PC-9 (cell line): ENCODE measurements at places on chromosomes 7 and 10. TPM values are rescaled to one million over a fixed set of nuclear protein-coding genes. Genes with fewer than 3 reads are reported as not detected.

PTPN20 gene
- 15.6 and 19.1 TPM in 2 replicates for total RNA-seq

DNA sequence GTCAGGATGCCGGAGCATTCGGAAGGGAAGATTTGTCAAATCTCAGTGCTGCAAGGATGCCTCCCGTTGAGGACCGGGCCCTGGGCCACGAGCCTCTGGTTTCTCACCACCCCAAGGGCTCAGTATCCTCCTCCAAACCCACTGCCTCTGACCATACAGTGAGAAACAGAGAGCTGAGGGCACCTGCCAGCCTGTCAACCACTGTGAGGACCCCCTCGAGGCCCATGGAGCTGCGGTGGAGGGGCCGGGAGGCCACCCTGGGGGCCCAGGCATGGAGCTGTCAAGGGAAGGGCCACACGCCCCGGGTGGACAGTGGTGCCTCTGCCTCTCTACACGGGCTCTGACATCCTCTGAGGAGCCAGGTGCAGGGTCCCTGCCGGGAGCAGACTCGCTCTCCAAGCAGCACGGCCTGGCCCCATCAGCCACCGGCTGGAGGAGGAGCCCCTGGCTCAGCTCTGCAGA, 248.0 kb upstream of the TCERG1L start:
- no peak overlapping the region for H3K4me3 ChIP-seq
- DNase-seq = no peak
- H3K4me1 ChIP-seq = no peaks in the 10 kb centered on the region
- no peak overlapping the region for H3K27ac ChIP-seq
- H3K27me3 ChIP-seq = peaks cover 77% of the 10 kb centered on the region
- H3K36me3 ChIP-seq = no peaks in the 10 kb centered on the region

- no peaks in the 10 kb centered on the region for H3K4me1 ChIP-seq
- no peak for DNase-seq
- H3K4me3 ChIP-seq = no peak overlapping the region
- H3K36me3 ChIP-seq = no peaks in the 10 kb centered on the region
- peaks cover 42% of the 10 kb centered on the region for H3K27me3 ChIP-seq
These were observed 167.3 kb upstream of the SHH start for GRCh38 chr7:155979566-155979965.

GRCh38 chr7:97126483-97127171, 9.1 kb downstream of the SDHAF3 start:
- H3K4me3 ChIP-seq = no peak overlapping the region
- H3K27ac ChIP-seq = no peak overlapping the region
- no peaks in the 10 kb centered on the region for H3K27me3 ChIP-seq
- DNase-seq = no peak

DNA sequence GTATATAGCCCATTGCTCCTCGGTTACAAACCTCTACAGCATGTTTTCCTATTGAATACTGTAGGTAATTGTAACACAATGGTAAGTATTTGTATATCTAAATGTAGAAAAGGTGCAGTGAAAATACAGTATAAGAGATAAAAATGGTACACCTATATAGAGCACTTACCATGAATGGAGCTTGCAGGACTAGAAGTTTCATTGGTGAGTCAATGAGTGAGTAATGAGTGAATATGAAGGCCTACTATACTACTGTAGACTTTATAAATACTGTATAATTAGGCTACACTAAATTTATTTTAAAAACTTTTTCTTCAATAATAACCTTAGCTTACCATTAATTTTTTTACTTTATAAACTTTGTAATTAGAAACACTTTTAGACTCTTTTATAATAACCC, 239.7 kb downstream of the CDK14 start:
- H3K4me3 ChIP-seq = no peak overlapping the region
- no peaks in the 10 kb centered on the region for H3K36me3 ChIP-seq
- no peaks in the 10 kb centered on the region for H3K27me3 ChIP-seq
- no peak for DNase-seq
- no peaks in the 10 kb centered on the region for H3K4me1 ChIP-seq
- no peak overlapping the region for H3K27ac ChIP-seq

DNA sequence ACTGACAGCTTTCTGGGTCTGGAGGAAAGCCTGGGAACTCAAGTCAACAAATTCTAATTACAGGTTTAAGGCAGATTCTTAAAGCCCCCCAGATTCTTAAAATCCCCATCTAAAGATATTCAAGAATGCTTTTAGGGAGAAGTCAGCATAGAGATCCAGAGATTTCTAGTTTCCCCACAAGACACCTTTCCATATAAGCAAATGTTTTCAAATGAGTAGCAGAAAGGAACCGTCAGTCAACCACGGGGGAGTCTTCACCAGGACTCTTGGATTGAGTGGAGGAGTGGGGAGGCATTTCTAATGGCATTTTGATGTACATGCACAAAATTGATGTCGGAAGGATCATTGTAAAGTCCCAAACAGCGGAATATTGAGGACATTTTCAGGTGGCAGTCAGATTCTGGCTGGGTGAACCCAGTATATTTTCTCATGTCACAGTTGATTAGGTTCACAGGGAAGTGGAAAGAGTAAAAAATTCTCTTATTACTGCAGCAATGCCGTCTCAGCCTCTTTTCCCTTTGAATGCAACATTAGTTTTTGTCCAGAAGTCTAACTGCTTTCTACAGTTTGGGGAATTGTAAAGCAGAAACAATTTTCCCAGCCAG, 191.7 kb upstream of the YAE1 start:
- no peaks in the 10 kb centered on the region for H3K4me1 ChIP-seq
- H3K27me3 ChIP-seq = peaks cover 61% of the 10 kb centered on the region
- no peak for DNase-seq
- no peaks in the 10 kb centered on the region for H3K36me3 ChIP-seq

GRCh38 chr7:128836729-128837348, 6.6 kb downstream of the FLNC start:
- no peak overlapping the region for H3K4me3 ChIP-seq
- no peak overlapping the region for H3K27ac ChIP-seq
- no peak for DNase-seq
- H3K27me3 ChIP-seq = no peaks in the 10 kb centered on the region
- H3K4me1 ChIP-seq = peaks cover 18% of the 10 kb centered on the region
